NCI-H524 treated with DMSO at 0.1 percent for 48 hours (cell line): ENCODE measurements at places on chromosomes 6 and 20.

GRCh38 chr6:162271922-162272321 lies 455.6 kb downstream of the PRKN start:
- DNase-seq = no peak

DNA sequence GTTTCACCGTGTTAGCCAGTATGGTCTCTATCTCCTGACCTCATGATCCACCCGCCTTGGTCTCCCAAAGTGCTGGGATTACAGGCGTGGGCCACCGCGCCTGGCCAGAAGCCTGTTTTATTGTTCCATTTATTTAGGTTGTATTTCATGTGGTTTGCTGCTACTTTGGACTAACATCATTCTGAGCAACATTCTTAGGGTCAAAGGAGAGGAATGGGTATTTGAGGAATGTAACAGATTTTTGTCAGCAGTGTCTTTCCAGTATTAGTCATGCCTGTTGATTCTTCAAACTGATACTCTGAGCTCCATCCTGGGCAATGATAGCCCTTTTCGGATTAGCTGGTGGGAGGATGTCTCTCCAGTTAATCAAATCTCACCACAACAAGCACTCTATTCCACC lies 213.0 kb upstream of the CITED2 start:
- DNase-seq = no peak

DNA sequence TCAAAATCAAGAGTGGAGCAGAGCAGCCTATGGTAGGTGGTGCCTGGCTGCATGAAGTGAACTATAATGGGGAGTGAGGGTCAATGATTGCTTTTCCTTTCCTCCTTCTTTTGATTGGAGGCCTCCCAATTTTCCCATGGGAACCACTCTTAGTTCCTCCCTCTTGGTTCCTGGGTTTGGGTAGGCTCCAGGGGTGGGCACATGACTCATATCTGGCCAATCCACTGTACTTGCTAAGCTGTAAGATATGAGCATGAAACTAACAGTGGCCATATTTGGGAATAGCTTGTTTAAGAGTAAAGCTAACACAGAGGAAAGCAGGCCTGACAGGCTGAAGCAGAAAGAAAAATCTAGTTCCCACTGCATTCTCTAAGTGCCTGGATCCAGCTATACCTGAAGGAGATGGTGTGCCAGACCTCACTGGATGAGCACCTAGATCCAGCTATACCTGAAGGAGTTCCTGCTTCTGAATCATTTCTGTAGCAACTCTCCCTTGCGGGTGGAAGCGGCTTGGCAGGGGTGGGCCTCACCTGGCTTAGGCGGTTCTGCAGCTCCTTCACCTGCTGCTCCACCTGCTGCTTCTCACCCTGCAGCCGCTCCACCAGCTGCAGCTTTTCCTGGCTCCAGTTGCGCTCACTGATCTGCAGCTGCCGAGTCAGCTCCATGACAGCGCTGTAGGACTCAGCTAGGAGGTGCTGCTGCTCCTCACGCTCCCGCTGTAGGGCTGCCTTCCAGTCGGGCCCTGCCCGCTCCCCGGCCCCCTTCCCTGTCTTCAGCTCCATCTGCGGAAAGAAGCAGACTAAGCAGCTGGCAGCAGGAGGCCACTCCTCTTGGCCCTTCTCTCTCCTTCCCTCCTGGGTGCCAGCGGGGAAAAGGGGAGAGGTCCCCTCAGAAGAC lies 29.0 kb upstream of the DSN1 start:
- no peak for DNase-seq

GRCh38 chr6:67735623-67736022 lies 899.5 kb upstream of the ADGRB3 start:
- DNase-seq = no peak

GRCh38 chr20:52191916-52192718 lies 538 bp upstream of the ZFP64 start:
- DNase-seq = no peak

- no peak for DNase-seq
Observed at GRCh38 chr6:118872726-118873125, 21.2 kb upstream of the ASF1A start.

DNA sequence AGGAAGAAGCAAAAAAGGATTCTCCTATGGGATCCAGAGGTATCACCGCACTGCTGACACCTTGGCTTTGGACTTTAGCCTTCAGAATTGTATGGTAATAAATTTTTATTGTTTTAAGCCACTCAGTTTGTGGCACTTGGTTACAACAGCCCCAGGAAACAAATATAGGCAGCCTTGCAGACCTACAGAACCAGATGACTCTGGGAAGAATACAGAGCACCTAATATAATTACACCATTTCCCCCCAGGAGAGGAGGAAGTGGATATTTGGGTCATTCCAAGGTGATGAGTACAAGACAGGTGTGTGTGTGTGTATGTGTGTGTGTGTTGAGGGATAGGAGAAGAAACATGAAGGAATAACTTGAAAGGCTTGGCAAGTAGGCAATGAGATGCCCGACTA lies 84.2 kb upstream of the ENPP5 start:
- no peak for DNase-seq

GRCh38 chr6:11810854-11811643 lies 32.4 kb upstream of the ADTRP start:
- DNase-seq = no peak

DNA sequence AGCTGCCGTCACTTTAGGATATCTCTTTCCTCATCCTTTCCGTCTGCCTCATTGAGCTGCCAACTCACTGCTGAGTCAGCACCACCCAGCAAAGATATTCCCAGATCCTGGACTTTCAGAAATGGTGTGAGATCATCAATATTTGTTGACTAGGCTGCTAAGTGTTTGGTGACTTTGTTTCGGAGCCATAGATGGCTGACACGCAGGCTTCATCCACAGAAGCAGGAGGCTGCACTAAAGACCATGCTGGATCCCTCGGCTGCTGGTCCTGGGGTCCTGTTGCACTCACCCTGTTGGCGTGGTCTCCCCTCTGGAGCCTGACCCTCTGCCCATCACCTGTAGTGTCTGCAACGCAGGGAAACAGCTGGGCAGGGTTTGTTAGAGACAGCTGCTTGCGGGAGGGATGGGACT lies 96.5 kb downstream of the ERMARD start:
- DNase-seq = no peak

DNA sequence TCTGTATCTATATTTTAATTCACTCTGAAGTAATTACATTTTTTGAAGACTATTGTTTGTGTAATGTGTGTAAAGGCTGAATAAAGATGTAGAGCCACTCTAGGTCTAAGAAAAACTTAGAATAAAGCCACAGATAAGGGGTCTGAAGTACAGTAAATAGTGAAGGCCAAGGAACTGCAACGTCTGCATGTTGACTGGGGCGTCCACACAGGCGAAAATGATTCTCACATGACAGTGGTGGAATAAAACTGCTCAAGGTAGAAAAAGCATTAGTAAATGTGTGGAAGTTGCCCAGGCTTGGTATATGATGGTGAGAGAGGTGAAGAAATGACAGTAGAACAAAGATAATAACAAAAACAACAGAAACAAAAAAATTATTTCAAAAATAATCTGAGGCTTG lies 196.2 kb downstream of the KHDRBS2 start:
- no peak for DNase-seq

- no peak for DNase-seq
Observed at GRCh38 chr6:44630125-44631028, 242.9 kb downstream of the CDC5L start.

- DNase-seq = no peak
Observed at GRCh38 chr20:38888059-38888831, 38.0 kb upstream of the FAM83D start.

DNA sequence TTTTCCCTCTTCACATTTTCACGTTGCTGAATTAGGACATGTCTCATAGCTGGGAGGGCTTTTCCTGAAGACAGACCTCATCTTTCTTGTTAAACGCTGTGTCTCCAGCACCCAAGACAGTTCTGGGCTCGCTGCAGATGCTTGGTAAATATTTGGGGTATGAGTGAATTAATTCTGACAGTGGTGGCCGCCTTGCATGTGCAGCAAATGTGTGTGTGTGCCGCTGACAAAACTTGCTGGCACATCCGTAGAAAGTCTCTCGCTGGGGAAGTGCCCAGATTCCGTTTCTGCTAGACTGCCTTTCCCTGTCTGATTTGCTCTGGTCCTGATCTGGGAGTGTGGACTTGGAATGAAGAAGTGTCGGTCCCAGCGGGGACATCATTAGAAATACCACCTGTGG lies 48.2 kb upstream of the ZNFX1 start:
- DNase-seq = no peak
